Activated CD8-positive, alpha-beta memory T cell treated with anti-CD3 and anti-CD28 coated beads, Interleukin-2, amount 10 ng/mL, durations not matched to agents 7 days and 5 days (primary cell): ENCODE measurements at places on chromosomes 7 and 10. TPM values are rescaled to one million over a fixed set of nuclear protein-coding genes. Genes with fewer than 3 reads are reported as not detected.
A peak's percentile ranks its signal among the peaks of the same experiment; 100 is the strongest.

GRCh38 chr7:39678930-39679709, 55.7 kb downstream of the RALA start:
- no peak for DNase-seq

DNA sequence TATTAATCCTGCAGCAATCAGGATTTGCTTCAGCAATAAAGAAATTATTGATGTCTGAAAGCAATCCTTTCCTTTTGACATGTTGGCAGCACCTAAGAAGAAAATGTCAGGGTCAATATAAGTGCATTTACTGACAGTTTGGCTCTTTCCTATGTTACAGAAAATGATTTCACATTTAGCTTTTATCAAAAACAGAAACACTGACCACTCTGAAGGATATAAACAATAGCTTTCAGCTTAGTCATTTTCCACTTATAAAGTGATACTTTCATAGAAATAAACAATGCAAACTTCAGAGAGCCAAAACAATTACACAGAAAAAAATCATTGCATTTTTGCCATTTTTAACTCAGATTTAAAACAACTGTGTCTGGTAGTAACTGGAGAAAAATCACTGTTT, 325.6 kb upstream of the KAT6B start:
- DNase-seq, result no peak

DNA sequence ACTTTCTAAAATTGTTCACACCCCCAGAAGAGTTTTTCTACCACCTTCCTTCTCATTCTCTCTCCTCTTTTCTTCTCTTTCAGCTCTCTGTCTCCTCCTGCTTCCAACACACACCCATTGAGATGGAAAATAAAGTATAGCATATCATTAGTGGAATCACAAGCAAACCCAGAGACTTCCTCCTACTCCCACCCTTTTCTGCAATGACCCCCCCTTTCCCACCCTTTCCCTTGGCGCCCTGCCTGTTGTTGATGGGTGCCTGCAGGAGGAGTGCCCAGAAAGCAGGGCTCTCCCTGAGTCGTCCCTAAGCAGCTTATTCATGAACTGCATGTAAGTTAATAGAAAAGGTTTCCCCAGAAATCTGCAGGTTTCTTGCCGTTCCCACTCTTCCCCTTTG, 300.0 kb downstream of the PLXNA4 start:
- DNase-seq, result no peak

DNA sequence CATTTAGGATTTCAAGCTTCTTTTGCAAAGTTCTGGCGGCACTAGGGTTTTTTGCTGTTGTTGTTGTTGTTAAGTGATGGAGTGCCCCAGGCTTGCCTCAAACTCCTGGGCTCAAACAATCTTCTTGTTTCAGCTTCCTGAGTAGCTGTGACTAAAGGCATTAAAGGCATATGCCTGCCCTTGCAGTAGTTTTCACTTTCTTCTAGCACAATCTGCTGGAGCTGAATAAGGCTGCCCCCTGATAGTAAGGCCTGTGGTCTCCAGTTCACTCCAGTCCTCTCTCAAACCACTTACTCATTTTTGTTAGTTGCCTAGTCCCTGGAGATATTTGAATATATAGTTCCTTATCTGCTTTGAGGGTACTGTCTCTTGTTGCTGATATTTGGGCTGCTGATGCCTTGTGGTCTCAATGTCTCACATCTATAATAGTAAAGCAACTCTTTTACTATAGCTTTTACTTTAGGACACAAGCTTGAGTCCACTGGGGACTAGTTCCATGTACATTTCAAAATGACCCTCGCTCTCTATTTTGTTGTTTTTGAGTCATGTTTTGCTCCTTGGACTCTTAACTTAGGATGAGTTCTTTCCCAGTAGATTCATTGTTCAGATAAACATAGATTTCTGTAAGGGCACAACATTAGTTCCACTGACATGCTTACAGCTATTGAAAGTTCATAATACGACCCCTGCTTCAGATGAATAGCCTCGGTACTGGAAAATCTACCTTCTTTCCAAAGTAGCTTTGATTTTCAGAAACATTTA, 25.5 kb downstream of the PHF14 start:
- no peak for DNase-seq

- DNase-seq, result no peak
Measured at GRCh38 chr10:77906951-77907421, 19.6 kb downstream of the DLG5 start.

GRCh38 chr7:1920266-1920681, 250.2 kb downstream of the ELFN1 start:
- peak; percentile 66 for DNase-seq

GRCh38 chr7:11570205-11570604, 261.8 kb downstream of the THSD7A start:
- no peak for DNase-seq

DNA sequence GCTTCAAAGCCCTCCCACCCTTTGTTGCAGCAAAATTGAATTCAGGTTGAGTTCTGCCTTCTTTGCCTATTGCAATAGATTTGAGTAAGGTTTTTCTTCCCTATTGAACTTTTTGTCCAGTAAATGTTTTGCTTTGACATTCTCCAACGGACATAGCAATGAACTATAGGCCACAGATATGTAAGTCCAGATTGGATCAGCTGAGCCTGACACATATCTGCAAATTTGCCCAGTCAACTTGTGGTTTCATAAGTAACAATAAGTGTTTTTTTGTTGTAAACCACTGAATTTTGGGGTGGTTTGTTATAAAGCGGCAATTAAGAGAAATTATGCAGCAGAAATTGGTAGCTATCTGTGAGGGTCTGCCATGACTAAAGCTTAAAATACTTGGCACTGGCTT, 332.1 kb upstream of the SORCS1 start:
- DNase-seq, result no peak

DNA sequence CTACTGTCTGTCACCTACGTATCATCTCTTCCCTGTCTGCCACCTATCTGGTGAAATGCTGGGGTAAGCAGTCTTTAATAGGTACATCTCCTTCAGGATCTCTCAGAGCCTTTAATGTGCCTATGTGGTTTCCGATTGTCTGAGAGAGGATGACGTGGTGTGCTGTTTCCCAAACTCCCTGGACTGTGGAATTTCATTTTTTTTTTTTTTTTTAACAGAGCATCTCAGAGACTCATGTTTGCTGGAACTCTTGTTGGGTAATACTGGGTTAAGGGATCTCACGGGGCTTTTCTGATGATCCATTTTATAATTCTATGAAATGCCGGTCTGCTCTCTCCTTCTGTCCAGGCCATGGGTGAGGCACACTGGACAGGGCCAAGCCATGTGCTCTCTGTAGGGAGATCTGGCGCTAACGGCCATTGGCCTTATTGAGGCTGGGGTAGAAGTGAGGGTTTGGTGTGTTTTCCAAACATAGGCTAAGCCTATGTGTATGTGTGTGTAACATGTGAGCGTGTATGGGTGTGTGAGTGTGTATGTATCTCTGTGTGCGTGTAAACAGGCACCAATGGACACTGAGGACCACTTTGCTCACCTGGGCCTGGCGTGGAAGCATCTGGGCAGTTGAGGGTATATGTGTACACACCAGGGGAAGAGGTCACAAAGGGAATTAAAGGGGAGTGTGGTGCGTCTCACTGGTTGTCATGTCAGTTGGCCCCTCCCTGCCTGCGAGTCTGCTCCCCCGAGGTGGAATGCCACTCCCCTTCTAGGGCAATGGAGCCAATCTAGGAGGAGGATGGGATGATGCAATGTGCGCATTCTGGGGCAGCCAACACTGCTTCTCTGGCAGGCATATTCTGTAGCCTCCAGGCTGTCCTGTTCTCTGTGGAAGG, 7.8 kb downstream of the ADRA2A start:
- DNase-seq, result no peak

DNA sequence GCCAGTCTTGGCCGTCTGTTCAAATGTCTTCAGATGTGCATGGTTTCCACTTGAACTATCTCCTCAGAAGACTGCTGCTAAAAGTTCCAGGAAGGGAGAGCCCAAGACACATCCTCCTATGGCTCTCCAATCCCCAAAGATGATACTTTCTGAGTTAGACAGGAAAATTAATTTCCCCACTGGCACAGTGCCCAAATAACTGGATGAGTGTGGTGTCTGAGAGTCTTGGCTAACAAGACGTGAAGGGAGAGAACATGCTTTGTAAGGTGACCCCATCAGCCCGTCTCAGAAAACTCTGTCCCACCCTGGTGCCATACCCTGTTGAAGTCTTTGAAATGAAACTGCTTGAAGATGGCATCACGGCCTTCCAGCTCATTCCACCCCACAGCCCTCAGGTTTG, 2.9 kb downstream of the PCBD1 start:
- DNase-seq, result no peak

- DNase-seq, result no peak
Measured at GRCh38 chr7:12137283-12137682, 73.8 kb upstream of the TMEM106B start.

GRCh38 chr10:60660625-60661024, 117.7 kb upstream of the CDK1 start:
- DNase-seq, result no peak

DNA sequence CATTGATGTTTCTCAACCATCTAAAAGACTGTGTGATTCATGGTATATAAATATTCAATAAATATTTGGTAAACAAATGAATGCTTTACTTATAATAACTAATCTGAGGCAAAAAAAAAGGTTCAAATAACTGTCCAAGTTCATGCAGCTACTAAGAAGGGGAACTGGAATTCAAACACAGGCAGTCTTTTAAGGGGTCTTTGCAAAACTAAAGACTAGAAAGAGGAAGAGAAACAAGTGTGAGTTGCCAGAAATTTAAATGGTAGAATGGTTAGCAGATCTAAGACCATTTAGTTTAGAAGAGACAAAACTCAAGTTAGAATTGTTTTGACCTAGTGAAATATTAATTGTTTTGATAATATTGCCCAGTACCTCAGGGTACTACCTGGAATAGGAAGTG, 642.0 kb upstream of the LRRN3 start:
- DNase-seq, result no peak

- DNase-seq, result no peak
Measured at GRCh38 chr7:2445047-2445446, 31.2 kb downstream of the GRIFIN start.

GRCh38 chr7:155190688-155191087, 107.0 kb upstream of the INSIG1 start:
- DNase-seq, result peak; percentile 66

DNA sequence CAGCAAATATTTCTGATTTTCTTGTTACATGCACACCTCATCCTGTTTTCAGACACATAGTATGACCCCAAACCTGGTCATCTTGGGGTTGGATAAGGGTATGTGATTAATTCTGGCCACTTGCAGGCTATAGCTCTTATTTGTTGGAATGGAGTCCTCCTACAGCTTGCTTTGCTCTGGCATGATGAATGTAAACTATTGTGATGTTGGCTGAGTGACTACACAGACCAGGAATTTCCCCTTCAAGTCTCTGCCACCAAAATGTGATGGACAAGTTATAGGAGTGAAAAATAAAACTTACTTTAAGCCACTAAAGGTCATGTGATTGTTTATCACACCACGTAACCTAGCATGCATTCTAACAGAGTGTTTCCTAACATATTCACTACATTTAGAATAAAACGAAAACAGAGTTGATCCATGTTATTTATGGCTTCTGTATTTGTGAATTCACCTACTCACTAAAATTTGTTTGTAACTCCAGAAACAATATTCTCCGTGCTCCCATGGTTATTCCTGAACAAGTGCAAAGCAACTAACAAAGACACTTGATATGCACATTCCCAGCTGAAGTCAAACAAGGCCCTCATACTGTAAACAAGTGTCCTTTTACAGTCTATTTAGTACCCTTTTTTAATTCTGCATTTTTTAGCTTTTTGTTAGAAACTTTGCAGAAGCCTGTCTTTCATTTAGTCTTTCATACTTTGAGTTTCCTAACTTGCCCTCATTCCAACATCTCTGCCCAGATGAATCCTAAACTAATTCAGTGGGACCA, 599.2 kb upstream of the PCDH15 start:
- DNase-seq, result no peak

GRCh38 chr7:66399566-66399965, 194.4 kb downstream of the TPST1 start:
- DNase-seq, result no peak

DNA sequence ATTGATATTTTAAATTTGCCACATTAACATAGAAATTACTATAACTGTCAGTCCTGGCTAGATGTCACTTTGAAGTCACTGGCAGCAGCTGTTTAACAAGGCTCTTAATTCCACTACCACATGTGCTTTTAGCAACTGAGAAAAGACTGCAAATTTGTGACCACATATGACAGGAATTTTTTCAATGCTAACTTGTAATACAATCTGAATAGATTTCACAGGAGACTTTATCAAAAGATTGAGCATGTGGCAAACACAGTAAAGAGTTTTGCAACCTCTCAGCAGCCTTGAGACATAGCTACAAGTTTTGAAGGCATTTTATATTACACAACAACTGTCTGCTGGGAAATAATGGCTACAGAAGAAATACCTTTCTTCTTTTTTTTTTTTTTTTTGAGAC, 73.0 kb downstream of the MICU1 start:
- DNase-seq, result no peak

Gene INA
- total RNA-seq, result 0.09 TPM

Gene CCDC3
- 0.12 TPM for total RNA-seq

Gene GNAT3
- not detected for total RNA-seq
